ENCODE measurements at places on chromosomes 7 and 10.

DNA sequence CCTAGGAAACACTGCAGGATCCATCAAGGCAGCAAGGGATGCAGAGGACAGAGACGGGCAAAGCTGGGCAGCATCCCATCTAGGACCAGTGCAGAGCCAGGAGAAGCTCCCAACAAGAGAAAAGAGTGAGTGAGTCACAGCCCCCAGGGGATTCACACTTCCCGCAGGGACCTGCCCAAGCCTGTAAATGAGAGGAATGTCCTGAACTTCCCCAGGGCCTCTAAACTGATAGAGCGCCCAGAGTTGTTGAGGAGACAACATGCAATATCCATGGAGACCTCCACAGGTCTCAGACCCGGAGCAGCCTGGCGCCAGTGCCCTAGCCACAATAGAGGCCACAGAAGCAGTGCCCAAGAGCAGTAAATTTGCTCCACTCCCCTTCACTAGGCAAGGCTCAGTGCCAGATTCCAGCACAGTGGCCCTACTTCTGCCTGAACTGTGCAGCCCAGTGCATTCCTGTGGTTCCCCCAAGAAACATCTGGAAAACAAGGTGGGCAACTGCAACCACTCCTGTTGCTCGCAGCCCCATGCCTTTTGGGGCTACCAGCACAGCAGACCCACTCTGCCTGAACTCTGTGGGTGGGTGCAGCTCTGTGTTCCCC is 567.5 kb downstream of the POM121L12 start:
- DNase-seq: peak; percentile 65

DNA sequence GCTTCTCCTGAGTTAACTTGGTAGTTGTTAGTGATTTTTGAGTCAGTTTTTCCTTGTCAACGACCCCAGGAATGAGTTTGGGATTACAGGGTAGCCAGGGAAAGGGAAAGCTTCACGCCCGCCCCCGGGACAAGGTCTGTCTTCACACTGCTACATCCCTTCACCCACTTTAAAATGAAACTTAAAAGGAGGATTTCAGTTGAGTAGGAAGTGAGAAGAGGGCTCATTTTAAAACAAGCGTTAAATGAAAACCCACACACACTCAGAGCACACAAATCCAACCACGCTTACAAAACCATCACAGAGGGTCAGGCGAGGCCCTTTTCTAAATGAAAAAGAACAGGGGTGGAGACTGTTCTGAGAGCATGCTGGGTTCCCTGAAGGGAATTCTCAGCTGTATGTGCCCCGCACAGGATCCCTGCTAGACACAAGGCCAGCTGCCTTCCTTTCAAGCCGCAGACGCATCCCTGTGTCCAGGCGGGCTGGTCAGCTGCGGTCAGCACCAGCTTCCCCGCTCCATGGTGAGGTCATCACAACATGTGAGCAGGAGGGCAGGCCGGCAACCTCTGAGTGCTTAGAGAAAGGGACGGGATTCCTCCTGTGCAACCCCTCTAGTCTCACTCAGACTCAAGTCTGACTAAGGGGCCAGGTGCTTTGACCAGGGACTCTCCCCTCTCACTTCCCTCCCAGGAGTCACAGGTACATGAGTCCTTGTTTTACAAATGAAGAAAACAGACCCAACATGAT is 111.8 kb downstream of the EGFR start:
- peak; percentile 95 for DNase-seq

DNA sequence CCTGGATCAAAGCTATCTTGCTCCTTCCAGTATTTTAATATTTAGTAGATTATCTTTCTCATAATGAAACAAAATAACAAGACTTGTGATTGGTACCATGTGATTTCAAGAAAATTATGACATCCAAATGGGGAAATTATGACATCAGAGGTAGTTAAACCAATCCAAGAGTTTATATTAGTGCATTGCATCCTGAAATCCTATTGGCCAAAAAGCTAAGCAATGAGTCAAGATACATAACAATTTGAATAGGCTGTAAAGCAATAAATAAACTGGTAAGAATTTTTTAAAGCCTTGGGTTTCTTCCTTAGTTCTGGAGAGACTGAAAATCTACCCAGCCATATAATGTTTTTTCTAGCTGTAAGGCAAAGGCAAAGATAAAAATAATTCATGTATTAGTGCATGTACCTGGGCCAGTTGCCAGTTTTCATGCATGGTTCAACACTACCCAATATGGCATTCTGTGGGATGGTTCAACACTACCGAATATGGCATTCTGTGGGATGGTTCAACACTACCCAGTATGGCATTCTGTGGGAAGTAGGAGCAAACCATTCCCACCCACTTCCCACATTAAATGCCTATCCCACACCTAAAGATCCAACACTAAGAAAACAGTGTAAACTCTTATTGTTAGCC is at the start of gene RNF148:
RNF148 (minus strand) TSS at position 51 of the 639 bp plus-strand sequence. CDS start 172 bp downstream, outside the sequence.
- peak; percentile 57 for DNase-seq

DNA sequence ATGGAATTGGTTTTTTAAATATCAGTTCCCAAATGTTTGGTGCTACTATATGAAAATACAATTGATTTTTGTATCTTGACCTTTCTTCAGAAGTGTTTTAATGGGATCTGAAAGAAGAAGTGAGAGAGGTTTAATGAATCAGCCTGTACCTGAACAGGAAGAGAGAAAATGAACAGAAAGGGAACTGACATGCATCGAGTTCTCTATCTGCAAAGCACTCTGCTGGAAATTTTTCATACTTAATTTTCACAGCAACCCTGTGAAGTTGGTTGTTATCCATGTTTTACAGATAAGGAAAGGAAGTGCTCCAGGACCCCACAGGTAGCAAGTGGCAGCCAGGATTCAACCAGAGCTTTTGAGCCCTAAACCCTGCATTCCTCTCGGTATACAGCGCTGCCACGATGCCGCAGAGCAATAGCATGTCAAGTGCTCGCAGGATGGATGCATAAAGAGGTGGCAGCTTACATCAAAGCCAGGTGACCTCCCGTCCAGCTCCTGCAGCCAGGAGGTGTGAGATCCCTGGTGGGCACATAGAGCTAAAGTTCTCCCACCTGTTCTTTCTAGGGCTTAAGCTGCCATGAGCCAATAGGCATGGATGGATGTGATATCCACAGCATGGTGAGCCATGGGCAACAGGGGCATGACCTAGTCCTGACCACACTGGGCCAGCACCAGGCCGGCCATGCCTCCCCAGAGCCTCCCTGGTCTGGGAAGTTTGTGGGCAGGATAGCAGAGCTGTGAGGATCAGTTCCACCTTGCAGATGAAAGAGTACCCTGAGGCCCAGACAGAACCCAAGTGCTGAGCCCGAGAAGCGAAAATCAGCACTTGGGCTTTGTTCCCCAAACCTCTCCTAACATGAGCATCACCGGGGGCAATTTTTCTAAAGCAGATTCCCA is 57.2 kb downstream of the CALML3 start:
- no peak for DNase-seq

GRCh38 chr7:6590645-6591110 is 857 bp downstream of the INTS15 start:
- no peak for DNase-seq

- no peak for DNase-seq
These were observed 216.4 kb downstream of the ELFN1 start for GRCh38 chr7:1886361-1887064.

- no peak for DNase-seq
These were observed 701.7 kb downstream of the TYW1 start for GRCh38 chr7:67698354-67698753.

DNA sequence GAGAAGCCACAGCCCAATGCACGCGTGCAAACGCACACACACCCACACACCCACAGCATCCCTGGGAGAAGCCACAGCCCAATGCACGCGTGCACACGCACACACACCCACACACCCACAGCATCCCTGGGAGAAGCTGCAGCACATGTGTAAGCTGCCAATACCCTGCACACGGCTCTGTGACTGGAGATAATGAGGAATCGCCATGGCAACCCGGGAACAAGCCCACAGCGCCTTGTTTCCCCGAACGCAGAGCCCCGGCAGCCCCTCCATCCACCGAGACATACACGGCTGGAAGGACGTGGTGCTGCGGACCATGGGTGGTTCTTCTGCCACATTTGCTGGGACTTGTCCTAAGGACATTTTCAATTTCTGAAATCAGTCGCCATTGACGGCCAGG is 221.3 kb downstream of the PTPRN2 start:
- DNase-seq: no peak

- peak; percentile 24 for DNase-seq
These were observed 567.8 kb downstream of the IPMK start for GRCh38 chr10:57699944-57700343.

GRCh38 chr7:5635006-5635405 is 146.5 kb downstream of the RNF216 start:
- DNase-seq: no peak

GRCh38 chr10:100993986-100994708 is 5.5 kb upstream of the LZTS2 start:
- DNase-seq: peak; percentile 53

GRCh38 chr10:47287365-47287802 is 12.6 kb upstream of the GDF10 start:
- DNase-seq: no peak

DNA sequence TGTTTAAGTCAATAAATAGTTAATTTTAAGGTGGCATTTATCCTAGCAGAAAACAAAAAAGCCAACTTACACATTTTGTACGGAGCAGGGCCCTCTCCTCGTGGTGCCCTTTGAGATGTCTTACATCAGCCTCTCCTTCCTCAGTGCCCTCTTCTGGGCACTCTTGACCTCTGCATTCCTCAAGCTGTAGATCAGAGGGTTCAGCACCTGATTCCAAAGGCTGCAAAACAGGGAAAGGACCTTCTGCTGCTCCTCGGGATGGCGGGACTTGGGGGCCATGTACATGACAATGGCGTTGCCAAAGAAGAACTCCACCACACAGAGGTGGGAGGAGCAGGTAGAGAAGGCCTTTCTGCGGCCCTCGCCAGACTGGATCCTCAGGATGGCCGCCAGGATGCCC is 4.6 kb upstream of the OR2A14 start:
- DNase-seq: peak; percentile 5

DNA sequence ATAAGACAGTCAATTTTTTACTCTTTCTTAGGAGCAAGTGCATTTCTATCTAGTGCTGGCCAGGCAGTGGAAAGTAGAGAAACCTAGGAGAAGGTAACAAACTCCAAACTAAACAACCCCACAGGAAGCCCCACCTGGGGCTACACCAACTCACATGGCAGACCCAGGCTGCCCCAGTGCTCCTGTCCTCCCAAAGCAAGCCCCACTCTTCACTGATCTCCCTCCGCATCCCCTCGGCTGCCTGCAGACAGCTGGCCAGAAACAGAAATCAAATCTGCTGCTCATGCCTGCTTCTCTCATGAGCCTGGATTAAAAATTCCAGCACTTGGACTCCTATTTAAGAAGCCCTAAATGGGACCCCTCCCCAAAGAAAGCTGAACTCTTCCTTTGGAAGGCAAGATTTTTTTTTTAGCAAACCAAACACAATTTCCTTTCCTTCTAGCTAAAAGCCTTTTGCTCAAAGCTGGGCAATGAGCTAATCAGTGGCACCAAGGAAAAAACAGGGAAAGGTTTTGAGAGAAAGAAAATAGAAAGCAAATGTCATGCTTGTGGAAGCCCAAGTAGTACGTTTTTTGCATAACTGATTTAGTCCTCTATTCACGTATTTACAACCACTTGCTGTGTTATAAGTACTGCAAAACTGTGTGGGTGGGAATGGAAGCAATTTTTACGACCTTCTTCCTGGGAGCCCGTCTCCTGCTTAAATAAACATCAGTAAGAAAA is 10.8 kb downstream of the PDE1C start:
- DNase-seq: no peak

- DNase-seq: peak; percentile 94
These were observed 109.9 kb downstream of the AHR start for GRCh38 chr7:17408245-17408903.

DNA sequence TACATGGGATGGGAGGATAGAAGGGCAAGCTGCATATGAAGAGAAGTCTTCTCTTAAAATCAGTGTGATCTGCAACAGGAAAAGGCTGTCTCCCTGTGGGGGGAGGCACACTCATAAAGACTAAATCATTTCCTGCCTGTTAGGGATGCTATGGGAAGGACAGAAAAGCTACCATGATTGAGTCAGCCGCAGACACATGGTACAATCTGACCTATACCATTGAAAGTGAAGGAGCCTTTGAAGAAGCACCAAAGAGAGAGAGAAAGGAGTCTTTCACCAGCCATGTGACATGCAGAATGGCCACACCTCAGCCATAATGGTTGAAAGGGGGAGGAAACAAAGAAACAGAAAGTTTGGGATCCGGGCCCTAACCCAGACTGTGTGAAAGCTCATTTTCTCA is 29.1 kb downstream of the NUDCD3 start:
- DNase-seq: peak; percentile 79

DNA sequence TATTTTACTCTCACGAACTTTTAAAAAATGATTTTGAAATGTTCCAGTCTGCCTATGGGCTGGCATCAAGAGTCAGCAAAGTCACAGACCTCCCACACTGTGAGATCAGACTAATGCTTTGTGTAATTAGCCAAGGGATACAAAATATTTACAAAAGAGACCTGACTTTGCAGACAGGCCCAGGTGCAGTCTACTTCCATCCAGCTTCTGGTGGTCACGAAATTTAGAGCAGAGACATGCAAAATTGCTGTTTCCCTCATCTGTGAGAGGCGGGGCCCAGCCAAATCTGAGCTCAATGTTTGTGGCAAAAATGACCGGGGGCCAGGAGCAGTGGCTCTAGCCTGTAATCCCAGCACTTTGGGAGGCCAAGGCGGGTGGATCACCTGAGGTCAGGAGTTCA is 82.5 kb upstream of the PITRM1 start:
- no peak for DNase-seq

- DNase-seq: no peak
These were observed 27.8 kb upstream of the PROSER2 start for GRCh38 chr10:11795101-11795920.

DNA sequence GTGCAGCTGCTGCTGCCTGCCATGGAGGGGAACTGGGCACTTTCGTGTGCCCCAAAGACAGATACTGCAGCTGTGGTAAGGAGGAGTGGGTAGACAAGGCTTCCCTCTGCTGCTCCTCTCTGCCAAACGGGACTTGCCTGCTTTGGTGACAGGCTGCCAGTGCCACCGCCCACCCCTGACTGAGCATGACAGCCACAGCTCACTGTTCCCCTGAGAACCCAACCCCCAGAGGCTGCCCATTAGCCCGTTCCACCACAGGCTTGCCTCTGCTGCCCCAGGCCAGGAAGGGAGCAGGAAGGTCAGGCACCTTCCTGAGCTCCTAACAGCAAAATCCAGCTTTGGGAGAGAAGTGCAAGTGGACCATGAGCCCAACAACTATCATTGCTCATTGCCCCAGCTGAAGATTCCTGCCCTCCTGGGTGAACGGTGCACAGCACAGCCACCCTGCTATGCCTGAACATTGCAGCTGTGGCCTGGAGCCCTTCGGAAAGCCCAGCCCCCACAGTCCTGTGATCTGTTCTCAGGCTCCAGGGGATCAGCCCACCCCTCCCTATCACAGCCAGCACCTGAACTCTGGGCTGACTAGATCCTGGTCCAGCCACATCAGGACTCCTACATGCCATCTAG is 58.7 kb upstream of the ANTXRL start:
- DNase-seq: no peak

Data from kidney tubule cell (primary cell).